A549 treated with RU486 at 1 μM for 4 hours (cell line): ENCODE measurements at places on chromosomes 3 and 15. TPM values are rescaled to one million over a fixed set of nuclear protein-coding genes. Genes with fewer than 3 reads are reported as not detected.

Gene ITIH3
- total RNA-seq, result 0.12 TPM in 1 of 5 replicates, not detected in the others

Gene DZIP3
- total RNA-seq, result 2.5 to 4.4 TPM (median 3.7 TPM) in 5 replicates

Gene NOX5
- 0.19 to 0.38 TPM (median 0.29 TPM) in 5 replicates for total RNA-seq

Gene ALDH1A2
- 0.33 to 0.41 TPM (median 0.40 TPM) in 3 of 5 replicates, not detected in the others for total RNA-seq

Gene RBP2
- not detected in 5 replicates for total RNA-seq

Gene ZNF620
- 1.5 to 1.8 TPM (median 1.6 TPM) in 5 replicates for total RNA-seq

Gene ANKUB1
- not detected in 5 replicates for total RNA-seq

Gene B3GALNT1
- total RNA-seq, result 0.15 to 0.23 TPM (median 0.21 TPM) in 3 of 5 replicates, not detected in the others

Gene VWA5B2
- 0.24 to 0.54 TPM (median 0.44 TPM) in 5 replicates for total RNA-seq

Gene KIF15
- total RNA-seq, result 8.0 to 12.3 TPM (median 9.3 TPM) in 5 replicates

Gene CX3CR1
- total RNA-seq, result not detected in 5 replicates

Gene TMCO5A
- not detected in 5 replicates for total RNA-seq

Gene FILIP1L
- total RNA-seq, result 0.10 to 0.24 TPM (median 0.19 TPM) in 5 replicates

Gene CHRM5
- not detected in 5 replicates for total RNA-seq

Gene DISP2
- total RNA-seq, result 0.62 to 2.5 TPM (median 1.2 TPM) in 5 replicates

Gene CCR9
- not detected in 5 replicates for total RNA-seq

Gene PLCH1
- total RNA-seq, result 0.85 to 1.4 TPM (median 1.3 TPM) in 5 replicates

Gene CCDC54
- total RNA-seq, result not detected in 5 replicates

Gene IL17RB
- total RNA-seq, result 0.77 to 1.8 TPM (median 1.0 TPM) in 5 replicates

Gene SLC15A2
- total RNA-seq, result 0.08 to 0.27 TPM (median 0.26 TPM) in 4 of 5 replicates, not detected in the other

Gene PLOD2
- total RNA-seq, result 60.3 to 153 TPM (median 135 TPM) in 5 replicates

Gene SLC27A2
- 28.1 to 33.7 TPM (median 29.4 TPM) in 5 replicates for total RNA-seq

Gene NPAP1
- not detected in 5 replicates for total RNA-seq

Gene GOLGA6B
- total RNA-seq, result 0.09 TPM in 1 of 5 replicates, not detected in the others

Gene NKTR
- 6.8 to 10.7 TPM (median 10.4 TPM) in 5 replicates for total RNA-seq

Gene HRG
- total RNA-seq, result not detected in 5 replicates

Gene EFCC1
- not detected in 5 replicates for total RNA-seq

Gene IGDCC3
- total RNA-seq, result 0.10 to 0.20 TPM (median 0.14 TPM) in 5 replicates

Gene SHC4
- 0.74 to 1.3 TPM (median 0.94 TPM) in 5 replicates for total RNA-seq
